ENCODE measurements at places on chromosomes 12 and 14. TPM values are rescaled to one million over a fixed set of nuclear protein-coding genes. Genes with fewer than 3 reads are reported as not detected.

Gene ADAMTS20
- not detected for total RNA-seq

Gene FGF23
- not detected for total RNA-seq

Gene CRIP2
- total RNA-seq = 21.8 TPM

Gene VASH1
- total RNA-seq = 0.85 TPM

Gene GALNT8
- not detected for total RNA-seq

Gene KRT82
- total RNA-seq = not detected

Gene PRORP
- 41.8 TPM for total RNA-seq

Gene CEP170B
- 72.1 TPM for total RNA-seq

Gene INSM2
- not detected for total RNA-seq

Gene CD163L1
- total RNA-seq = 0.14 TPM

Gene C12orf42
- total RNA-seq = not detected

Gene CELA1
- total RNA-seq = not detected

Gene MLH3
- total RNA-seq = 20.6 TPM

Gene VDR
- 6.8 TPM for total RNA-seq

Gene CCDC196
- not detected for total RNA-seq

Gene CD4
- 0.21 TPM for total RNA-seq

Gene INHBE
- 1.5 TPM for total RNA-seq

Gene CCDC88C
- total RNA-seq = 38.9 TPM

Gene TAS2R9
- 0.14 TPM for total RNA-seq

Gene MLEC
- 83.6 TPM for total RNA-seq

Gene RNASE2
- not detected for total RNA-seq

Gene KRT85
- total RNA-seq = not detected

Gene CISTR
- total RNA-seq = not detected

Gene C12orf54
- 3.5 TPM for total RNA-seq

Gene PTPRQ
- 0.14 TPM for total RNA-seq

Gene LRIG3
- total RNA-seq = 34.2 TPM

Gene WNT5B
- 5.6 TPM for total RNA-seq

Gene GLIPR1L1
- total RNA-seq = not detected

Gene RAB21
- total RNA-seq = 17.4 TPM

Gene RBP5
- total RNA-seq = not detected

Gene PTPRO
- total RNA-seq = 0.07 TPM

Gene FBXL14
- total RNA-seq = 9.6 TPM

Gene GPR137C
- total RNA-seq = under 0.01 TPM

Gene NUBPL
- total RNA-seq = 10.3 TPM

Gene AQP2
- not detected for total RNA-seq

Gene AQP6
- total RNA-seq = not detected

Gene CATSPERB
- 1.4 TPM for total RNA-seq

Gene FAM186B
- total RNA-seq = 0.57 TPM

Gene MGST1
- total RNA-seq = 94.7 TPM

Gene SYT10
- not detected for total RNA-seq

Gene ASIC1
- 2.1 TPM for total RNA-seq

Gene PRKD1
- total RNA-seq = under 0.01 TPM

Gene C14orf39
- total RNA-seq = 0.68 TPM

Gene SERPINA9
- total RNA-seq = not detected

Gene EGLN3
- total RNA-seq = 7.5 TPM

Gene CIT
- 0.34 TPM for total RNA-seq

Gene SSPN
- 3.1 TPM for total RNA-seq

Gene LTBR
- 95.4 TPM for total RNA-seq

Gene FOXM1
- total RNA-seq = 0.07 TPM

Gene FAM90A1
- total RNA-seq = not detected

Gene NEK9
- total RNA-seq = 39.3 TPM

Gene EMP1
- 11.6 TPM for total RNA-seq

Gene TCL1B
- total RNA-seq = not detected

Gene KERA
- total RNA-seq = not detected

Gene TC2N
- 45.8 TPM for total RNA-seq

Gene CLEC4D
- total RNA-seq = not detected
